ENCODE measurements at places on chromosomes 16 and 17.

DNA sequence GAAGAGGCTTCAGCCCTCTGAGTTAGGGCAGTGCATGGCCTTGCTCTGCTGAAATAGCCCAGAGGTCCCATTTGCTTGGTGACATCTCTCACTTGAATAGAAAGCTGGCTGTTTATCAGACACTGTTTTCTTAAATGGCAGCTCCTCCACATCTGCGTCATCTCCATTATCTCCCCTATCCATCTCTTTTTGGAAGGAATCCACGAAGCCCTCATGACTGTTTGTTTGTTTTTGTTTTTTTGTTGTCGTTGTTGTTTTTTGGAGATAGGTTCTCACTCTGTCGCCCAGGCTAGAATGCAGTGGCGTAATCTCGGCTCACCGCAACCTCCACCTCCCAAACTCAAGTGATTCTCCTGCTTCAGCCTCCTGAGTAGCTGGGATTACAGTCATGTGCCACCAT lies 16.6 kb downstream of the NAA60 start:
- no peak for DNase-seq

- DNase-seq: no peak
Observed at GRCh38 chr17:82424001-82424862, 5.8 kb upstream of the OGFOD3 start.

GRCh38 chr17:42774066-42774745 lies 957 bp downstream of the VPS25 start:
- DNase-seq: no peak

GRCh38 chr16:84379709-84380362 lies 11.5 kb downstream of the ATP2C2 start:
- DNase-seq: no peak

GRCh38 chr17:11644265-11645212 lies 46.3 kb downstream of the DNAH9 start:
- peak; percentile 27 for DNase-seq

- DNase-seq: no peak
Observed at GRCh38 chr16:86374603-86375130, 135.7 kb upstream of the FOXF1 start.

- no peak for DNase-seq
Observed at GRCh38 chr16:19804538-19805323, 79.9 kb downstream of the GPRC5B start.

- no peak for DNase-seq
Observed at GRCh38 chr17:49241692-49242397, 11.3 kb upstream of the PHOSPHO1 start.

- DNase-seq: no peak
Observed at GRCh38 chr16:75494661-75495075, 573 bp downstream of the CHST6 start.

GRCh38 chr16:1789643-1790045 lies 3.9 kb downstream of the IGFALS start:
- DNase-seq: no peak

GRCh38 chr17:74429604-74430384 lies 2.1 kb upstream of the GPRC5C start:
- DNase-seq: no peak

DNA sequence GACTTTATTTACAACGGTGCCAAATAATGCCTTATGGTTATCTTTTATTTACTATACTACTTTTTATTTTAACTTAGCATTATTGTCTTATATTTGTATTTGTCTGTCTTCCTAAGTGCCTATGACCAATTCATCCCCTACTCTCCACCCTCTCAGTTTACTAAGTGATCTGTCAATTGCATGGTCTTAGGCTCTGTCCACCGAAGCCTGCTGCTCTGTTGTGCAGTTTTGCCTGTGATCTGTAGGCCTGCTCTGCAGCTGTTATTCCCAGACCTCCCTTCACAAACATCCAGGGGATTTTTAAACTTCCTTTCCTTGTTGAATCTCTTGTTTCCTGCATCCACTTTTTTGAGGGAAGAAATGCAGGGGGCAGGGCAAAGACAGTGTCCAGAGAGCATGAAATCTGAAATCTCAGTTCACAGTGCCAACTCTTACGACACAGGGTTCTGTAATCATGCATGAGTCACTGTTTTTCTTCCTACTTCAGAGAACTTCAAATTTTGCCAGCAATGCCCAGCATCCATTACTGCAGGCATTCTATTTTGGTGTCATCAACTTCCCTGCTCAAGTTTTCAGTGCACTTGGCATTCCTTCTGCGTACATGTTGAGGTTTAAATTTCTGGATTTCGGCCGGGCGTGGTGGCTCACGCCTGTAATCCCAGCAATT lies 11.4 kb downstream of the SLFN5 start:
- no peak for DNase-seq

DNA sequence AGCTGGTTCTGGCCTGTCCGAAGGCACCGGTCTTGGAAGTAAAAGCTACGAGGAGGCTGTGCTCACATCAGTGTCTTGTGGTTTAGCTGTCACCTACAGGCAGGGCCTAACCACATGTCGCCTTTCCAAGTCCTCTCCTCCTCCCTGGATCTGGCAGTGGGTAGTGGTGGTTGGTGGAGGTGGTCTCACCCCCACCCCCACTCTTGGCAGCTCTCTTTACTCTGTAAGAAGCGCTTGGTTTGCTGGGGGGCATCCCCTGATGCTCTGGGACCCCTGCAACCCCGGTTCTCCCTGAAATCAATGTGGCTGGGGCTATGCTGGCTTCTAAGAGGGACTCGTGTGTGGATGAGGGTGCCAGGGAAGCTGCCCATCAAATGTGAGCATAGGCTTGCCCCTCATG lies 68.3 kb downstream of the WIPI1 start:
- DNase-seq: no peak

DNA sequence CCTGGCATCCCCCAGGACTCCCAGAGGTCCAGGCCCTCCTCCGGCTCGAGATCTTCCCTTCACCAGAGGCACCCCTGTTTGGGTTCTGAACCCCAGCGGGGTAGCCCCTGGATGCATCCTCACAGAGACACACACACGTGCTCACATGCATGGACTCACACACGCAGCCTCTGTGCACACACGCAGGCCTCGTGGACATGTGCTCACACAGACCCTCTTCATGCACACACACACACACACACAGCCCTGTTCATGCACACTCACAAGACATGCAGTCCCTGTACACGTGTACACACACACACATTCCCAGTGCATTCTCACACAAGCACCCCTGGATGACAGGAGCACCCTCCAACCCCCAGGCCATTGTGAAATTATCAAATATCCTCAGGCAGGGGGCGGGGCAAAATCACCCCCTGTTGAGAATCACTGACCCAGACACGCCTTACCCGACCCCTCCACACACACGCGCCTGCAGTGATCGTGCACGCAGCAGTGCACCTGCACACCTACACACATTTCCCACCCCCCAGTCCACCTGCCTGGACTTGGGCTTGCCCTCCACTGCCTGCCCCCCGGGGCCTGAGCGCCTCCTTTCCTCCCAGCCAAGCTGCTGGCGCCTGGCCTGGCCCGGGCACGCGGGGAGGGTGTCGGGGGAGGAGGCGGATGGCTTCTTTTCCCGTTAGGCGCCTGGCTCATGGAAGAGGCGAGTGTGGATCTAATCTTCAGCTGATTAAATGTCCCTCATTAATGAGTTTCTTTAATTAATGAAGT lies 62.6 kb downstream of the ENGASE start:
- no peak for DNase-seq

- DNase-seq: no peak
Observed at GRCh38 chr16:48959204-48959603, 322.4 kb downstream of the CBLN1 start.

DNA sequence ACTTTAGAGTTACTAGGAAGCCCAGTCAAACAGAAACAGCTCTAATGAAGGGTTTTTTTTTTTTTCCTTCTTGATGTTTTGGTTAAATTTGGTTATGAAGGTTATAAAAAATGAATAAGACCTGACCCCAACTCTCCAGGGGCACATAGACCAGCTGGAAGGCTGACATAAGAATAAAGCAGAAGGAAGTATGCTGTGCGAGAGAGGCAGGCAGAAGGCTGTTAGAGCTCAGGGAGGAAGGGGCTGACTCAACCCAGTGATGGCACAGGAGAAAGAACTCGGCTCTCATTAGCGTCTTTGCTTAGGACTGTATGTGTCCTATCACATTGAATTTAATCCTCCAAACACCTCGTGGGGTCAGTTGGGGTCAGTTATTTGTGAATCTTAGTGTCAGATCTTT lies 474.6 kb downstream of the PMP22 start:
- no peak for DNase-seq

GRCh38 chr17:75131278-75132017 lies at the start of gene NT5C:
TSS of gene NT5C (minus strand) at chr17:75131742. CDS start at chr17:75131707, 35 bp downstream.
- peak; percentile 93 for DNase-seq

DNA sequence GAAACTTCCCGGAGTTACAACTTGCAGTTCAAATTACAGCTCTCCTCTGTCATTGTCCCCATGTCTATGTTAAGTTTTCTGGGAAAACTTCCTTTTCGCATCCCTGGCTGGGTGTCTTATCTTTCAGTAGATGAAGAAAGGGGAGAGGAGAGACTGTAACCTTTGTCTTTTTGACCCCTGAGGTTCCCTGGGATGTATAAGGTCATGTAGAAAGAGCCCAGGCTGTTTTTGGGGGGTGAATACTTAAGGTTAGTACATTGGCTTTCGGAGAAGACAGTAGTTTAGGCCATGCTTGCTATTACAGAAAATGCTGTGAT lies 31.1 kb downstream of the HS3ST3B1 start:
- DNase-seq: no peak

- no peak for DNase-seq
Observed at GRCh38 chr16:73052576-73052975, 4.6 kb upstream of the ZFHX3 start.

DNA sequence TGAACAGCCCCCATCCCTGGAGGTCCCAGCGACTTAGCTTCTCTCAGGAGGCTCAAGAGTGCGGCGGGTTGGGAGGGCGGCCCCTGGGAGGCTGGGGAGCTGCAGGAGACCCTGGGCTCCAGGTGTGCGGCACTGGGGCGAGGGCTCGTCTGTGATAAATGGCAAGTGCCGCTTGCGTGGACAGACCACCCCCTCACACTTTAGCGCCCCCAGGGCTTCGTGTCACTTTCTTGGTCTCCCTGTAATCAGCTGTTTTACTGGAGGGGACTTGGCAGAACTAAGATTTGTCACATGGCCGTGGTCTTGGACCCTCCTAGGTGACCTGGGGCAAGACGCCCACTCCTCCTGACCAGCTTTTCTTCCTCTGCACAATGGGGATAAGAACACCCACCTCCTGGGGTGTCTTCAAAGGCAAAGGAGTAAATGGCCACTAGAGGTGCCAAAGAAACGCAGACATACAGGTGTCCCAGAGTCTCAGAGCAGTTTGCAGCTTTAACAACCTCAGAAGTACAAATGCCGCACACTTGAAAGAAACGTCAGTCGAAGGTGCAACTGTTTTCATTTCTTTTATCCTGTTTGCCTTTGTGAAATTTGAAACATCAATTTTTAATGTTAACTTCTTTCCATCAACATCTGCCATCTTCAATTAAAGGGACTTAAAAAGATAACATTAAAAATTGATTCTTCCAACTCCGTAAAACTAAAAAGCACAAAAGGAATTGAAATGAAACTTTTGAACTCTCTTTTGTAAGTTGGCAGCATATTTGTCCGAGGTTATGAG lies 946 bp downstream of the OSGIN1 start:
- DNase-seq: peak; percentile 48

DNA sequence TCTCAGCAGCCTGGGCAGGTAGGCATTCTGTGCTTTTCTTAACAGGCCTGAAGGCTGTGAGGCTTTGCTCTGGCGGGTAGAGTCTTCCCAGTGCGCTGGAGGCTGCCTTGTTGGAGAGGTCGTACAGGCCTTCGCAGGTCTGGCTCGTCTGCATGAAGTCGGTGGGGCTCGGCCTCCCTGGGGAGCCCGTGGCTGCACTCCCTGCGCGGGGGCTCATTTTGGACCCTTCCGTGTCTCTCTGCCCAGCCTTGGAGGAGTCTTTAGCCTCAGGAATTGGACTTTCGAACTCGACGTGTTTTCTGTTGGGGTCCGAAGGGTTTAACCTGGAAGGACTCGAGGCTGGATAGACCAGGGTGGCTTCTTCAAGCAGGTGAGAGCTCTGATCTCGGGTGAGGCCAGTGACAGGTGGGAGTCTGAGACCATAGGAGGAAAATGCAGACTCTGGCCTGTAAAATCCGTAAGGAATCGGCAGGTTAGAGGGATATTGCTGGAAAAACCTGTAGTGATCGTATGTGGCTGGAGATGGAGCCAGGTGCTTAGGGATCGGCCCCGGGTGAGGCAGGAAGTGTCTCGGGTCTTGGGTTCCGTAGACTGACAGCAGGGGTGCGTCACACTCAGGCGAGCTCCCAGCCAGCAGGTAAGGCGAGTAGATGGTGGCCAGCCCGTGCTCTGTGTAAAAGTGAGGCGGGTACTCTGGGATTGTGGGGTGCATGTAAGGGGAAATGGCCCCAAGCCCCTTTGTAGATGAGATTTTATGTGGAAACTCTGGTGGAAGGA lies 8.6 kb downstream of the ZNF750 start:
- no peak for DNase-seq

DNA sequence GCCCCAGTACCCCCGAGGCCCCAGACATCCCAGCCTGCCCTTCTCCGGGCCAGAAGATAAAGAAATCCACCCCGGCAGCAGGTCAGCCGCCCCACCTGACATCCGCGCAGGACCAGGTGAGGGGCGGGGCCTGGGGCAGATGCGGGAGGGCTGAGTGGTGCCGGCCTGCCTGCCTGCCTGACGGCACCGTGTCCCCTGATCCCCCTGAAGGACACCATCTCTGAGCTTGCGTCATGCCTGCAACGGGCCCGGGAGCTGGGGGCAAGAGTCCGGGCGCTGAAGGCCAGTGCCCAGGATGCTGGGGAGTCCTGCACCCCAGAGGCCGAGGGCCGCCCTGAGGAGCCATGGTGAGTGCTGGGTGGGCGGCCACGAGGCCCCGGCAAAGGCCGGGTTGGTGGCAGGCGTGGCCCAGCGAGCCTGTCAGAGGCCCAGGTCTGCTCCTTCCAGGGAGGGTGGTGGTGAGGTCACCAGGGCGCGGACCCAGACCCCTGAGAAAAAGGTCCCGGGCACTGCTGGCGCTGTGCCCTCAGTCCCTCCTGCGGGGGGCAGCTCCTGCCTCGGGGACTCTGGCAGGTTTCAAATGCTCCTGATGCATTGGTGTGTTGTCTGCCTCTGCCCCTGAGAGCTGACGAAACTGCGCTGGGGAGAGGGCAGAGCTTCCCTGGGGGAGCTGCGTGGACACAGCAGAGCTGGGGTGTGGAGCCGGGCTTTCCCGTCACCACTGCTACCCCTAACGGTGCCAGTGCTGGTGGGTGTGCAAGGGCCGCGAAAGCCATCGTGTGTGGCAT lies 1.2 kb downstream of the CDT1 start:
- no peak for DNase-seq

DNA sequence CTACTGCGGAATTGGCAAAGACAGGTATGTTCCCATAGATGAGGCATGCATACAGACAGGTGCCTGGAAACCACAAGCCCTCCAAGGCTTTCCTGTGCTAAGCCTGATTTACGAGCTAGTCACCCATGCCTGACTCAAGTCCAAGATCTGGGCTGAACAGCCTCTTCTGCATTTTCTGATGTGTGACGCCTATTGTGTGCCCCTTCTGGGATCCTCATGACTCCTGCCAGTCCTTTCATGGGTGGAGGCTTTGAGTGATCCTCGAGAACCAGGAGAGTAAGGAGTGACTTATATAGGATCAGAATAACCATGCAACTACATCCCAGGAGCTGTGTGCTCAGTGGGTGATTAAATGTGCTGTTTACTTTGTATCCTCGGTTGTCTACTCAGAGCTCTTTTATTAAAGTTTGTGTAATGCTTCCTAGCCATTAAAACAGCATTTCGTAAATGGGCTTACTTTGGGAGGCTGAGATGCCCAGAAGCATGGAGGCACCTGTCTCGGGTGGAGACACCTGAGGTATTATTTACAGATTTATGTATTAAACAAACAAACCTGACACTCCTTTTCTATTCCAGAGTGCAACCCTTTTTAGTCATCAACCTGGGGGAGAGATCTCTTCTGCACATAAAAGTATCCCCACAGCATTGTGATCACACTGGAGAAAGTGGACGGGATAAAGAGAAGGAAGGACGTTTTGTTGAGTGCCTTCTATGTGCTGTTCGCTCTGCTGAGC lies 373.0 kb upstream of the DYNLRB2 start:
- no peak for DNase-seq
